Activated CD4-positive, alpha-beta T cell treated with anti-CD3 and anti-CD28 coated beads, Interleukin-2, amount 10 ng/mL, durations not matched to agents 24 days and 14 days (primary cell): ENCODE measurements at places on chromosomes 16 and 17.

DNA sequence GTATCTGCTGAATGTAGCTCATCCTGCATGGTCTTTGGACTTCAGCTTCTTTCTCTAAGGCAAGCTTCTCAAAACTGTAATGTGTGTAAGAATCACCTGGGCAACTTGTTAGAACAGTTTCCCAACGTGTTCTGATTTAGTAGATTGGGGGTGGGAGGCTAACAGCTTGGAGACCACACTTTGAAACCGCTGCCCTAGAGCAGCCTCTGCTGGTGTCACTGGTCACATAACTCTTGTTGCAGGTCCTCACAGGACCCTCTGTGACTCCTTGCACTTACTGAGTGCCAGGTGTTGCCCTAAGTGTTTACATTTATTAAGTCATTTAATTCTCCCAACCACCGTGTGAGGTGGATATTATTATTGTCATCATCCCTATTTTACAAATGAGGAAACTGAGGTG, 9.9 kb downstream of the SLC35G3 start:
- DNase-seq, result no peak

DNA sequence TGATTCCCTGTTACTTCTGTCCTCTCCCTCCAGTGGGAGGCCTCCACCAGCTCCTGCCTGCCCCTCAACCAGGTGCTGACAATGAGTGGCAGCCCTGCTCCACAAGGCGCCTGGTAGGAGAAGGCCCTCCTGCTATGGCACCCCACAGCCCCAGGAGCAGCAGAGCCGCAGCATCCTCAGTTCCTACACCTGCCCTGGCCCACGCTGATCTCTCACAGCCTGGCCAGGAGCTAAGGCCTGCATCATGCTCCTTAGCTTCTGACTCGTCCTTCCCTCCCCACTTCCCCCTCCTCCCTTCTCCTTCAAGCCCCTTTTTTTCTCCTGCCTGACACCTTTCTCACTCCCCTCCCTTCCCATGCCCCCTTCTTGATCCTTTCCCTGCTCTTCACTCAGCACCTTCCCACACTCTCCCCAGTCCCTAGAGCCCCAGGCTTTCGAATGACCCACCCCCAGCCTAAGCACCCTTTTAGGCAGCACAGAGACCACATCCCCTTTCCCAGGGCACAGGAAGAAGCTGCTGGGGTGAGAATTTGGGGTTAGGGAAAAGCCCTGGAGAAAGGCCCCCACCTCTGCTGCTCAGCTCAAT, 6.5 kb downstream of the PROCA1 start:
- no peak for DNase-seq

DNA sequence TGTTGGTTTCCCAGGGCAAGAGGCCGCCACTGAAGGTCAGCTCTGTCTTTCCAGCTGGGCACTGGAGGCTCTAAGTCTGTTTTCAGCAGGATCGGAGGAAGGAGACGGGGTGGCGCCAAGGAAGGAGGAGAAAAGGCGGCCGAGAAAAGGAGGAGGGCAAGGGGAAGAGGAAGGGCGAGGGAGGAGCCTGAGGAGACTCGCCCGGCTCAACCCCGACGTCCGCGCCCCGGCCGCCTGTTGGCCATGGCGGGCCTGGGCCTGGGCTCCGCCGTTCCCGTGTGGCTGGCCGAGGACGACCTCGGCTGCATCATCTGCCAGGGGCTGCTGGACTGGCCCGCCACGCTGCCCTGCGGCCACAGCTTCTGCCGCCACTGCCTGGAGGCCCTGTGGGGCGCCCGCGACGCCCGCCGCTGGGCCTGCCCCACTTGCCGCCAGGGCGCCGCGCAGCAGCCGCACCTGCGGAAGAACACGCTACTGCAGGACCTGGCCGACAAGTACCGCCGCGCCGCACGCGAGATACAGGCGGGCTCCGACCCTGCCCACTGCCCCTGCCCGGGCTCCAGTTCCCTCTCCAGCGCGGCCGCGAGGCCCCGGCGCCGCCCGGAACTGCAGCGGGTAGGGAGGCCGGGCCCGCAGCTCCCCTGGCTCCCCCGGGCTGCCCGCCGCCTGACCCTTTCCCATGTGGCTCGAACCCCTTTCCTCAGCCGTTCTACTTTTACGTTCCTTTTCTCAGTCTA, at the start of gene RNF135:
TSS of gene RNF135 (plus strand) at position 209 of the 737 bp plus-strand sequence. CDS start at position 244, 35 bp downstream.
- peak; percentile 90 for DNase-seq

- DNase-seq, result no peak
Measured at GRCh38 chr17:29007456-29007855, 1.6 kb upstream of the SEZ6 start.

GRCh38 chr16:51041546-51041945, 109.5 kb downstream of the SALL1 start:
- DNase-seq, result no peak

DNA sequence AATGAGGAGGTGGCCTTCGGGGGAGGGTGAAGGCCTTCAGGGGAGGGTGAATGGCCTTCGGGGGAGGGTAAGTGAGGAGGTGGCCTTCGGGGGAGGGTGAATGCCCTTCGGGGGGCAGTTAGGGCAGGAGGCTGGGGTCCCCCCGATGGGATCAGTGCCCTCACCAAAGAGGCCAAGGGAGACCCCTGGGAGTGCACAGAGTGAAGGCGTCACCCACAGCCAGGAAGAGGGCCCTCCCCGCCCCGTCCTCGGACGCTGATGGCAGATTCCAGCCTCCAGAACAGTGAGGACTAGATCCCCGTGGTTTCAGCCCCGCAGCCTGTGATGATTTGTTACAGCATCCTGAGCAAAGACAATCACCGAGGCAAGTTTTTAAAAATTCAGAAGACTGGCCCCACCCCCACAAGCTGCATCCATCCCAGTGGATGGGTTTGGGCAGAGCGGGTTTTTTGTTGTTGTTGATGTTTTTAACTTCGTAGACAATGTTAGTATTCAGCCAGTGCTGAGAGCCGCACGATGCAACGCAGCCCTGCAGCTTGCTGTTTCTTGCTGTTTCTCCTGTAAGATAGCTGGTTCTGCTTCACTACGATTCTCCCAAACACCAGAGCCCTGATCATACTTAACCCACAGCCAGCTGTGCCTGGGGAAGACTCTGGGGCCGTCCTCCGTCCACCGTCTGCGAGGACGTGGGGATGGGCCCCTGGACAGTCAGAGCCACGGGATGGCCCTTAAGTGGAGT, 40.7 kb upstream of the CBFA2T3 start:
- DNase-seq, result no peak

- peak; percentile 76 for DNase-seq
Measured at GRCh38 chr17:51860954-51861561, 297.5 kb downstream of the CA10 start.

GRCh38 chr16:57125376-57125775, 33.0 kb downstream of the CPNE2 start:
- DNase-seq, result no peak

- no peak for DNase-seq
Measured at GRCh38 chr16:80946481-80946880, 60.2 kb downstream of the CMC2 start.

GRCh38 chr17:44081681-44082080, 11.1 kb downstream of the G6PC3 start:
- DNase-seq, result no peak

DNA sequence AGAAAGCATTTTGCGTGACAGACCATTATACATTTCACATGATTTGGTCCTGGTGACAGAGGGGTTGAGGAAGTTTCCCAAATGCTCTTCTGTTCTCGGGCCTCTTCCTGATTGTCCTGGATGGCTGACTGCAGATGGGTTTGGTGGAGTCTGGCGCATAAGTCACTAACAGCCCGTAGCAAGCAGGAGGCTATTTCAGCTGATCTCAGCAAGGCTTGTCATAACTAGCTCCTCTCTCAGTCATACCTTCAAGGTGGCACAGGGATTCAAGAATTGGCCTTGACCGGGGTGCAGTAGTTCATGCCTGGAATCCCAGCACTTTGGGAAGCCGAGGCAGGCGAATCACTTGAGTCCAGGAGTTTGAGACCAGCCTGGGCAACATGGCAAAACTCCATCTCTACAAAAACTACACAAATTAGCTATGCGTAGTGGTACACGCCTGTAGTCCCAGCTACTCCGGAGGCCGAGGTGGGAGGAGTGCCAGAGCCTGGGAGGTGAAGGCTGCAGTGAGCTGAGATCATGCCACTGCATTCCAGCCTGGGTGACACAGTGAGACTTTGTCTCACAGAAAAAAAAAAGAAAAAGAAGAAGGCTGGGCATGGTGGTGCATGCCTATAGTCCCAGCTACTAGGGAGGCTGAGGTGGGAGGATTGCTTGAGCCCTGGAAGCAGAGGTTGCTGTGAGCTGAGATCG, 68.9 kb upstream of the HAS3 start:
- no peak for DNase-seq

- no peak for DNase-seq
Measured at GRCh38 chr17:72122010-72122764, 1.4 kb downstream of the SOX9 start.

- DNase-seq, result no peak
Measured at GRCh38 chr16:531494-532125, 4.1 kb downstream of the CAPN15 start.

DNA sequence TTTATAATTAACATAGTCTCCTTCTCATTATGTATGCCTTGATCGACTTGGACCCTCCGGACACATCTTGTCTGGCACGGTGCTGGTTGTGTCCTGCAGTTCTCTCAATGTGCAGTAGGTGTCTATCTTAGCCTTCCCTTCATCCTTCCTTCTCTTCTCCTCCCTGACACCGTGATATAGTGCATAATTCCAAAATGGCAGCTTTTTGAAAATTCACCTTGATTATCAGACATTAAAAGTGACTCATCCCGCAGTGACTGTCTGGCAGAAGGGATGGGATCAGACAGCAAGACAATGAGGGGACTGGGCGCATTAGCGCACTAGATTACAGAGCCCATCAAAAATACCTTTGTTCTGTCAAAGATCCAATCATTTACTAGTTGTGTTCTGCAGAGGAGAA, 70.0 kb upstream of the PMFBP1 start:
- DNase-seq, result peak; percentile 60

DNA sequence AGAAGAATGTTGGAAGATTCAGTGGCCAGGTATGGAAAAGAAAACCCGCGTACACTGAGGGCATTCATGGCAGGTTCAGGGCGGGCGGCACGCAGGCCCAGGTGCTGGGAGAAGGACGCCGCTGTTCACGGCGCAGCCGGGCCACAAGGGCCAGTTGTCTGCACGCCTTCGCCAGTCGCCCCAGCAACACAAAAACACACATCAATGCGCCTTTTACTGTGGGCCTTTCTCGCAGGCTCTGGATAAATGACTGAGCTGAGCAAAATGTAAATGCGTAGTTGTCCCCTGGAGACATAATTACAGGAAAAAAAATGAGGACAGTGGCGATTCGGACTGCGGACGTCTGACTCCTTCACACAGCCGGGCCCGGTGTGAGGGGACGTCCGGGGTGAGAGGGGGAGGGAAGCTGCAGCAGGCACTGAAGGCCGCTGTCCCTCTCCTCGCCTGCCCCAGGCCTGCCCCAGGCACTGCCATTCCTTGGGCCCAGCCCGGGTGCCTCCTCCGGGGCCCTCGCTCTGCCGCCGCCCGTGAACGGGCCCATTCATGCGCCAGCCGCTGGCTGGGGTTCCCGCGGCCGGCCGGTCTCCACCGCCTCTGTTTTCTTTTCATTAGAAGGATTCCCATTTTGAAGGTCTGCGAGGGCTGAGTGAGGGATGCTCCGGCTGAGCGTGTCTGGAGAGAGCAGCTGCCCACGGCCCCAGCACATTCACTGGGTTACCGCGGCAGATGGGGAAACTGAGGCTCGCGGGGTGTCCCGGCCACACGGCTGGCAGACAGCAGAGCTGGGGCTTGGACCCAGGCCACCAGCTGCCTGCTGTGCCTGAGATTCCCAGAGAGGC, 6.5 kb upstream of the ZNF469 start:
- no peak for DNase-seq

- no peak for DNase-seq
Measured at GRCh38 chr16:20673882-20674683, 23.4 kb downstream of the ACSM1 start.

DNA sequence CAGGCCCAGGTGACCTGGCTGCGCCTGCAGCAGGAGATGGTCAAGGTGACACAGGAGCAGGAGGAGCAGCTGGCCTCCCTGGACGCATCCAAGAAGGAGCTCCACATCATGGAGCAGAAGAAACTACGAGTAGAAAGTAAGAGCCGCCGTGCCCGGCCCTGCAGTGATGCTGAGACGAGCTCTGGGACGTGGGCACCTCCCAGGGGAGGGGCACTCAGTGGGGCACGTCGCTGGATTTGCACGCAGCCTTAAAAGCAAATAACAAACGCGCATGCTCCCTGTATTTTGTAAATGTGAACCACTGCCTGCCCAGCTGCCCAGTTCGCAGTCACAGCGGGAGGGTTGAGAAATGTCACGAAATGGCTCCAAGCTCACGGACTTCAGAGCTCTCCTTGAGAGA, 15.3 kb upstream of the GAA start:
- DNase-seq, result no peak

- no peak for DNase-seq
Measured at GRCh38 chr17:36869856-36870719, 67.2 kb upstream of the LHX1 start.

DNA sequence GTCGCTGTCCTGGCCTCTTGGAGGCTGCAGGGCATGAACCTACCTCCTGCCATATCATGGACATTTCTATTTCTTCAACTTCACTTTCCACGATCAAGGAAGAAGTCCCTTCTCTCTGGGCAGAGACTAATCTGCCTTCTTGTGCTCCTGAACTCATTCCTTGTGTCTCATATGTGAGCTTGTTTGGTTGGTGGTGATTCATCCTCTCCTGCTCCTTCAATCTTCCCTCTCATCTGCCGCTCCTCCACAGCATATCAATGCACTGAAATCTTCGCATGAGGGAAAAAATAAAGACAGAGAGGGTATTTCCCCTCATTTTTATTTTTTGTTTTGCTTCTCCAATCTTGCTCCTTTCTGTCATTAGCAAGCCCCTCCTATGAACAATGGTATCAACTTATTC, 571.7 kb upstream of the GOT2 start:
- DNase-seq, result no peak

GRCh38 chr17:70355185-70355584, 185.9 kb downstream of the KCNJ2 start:
- no peak for DNase-seq

GRCh38 chr17:66980896-66981295, 16.4 kb downstream of the CACNG4 start:
- DNase-seq, result no peak

DNA sequence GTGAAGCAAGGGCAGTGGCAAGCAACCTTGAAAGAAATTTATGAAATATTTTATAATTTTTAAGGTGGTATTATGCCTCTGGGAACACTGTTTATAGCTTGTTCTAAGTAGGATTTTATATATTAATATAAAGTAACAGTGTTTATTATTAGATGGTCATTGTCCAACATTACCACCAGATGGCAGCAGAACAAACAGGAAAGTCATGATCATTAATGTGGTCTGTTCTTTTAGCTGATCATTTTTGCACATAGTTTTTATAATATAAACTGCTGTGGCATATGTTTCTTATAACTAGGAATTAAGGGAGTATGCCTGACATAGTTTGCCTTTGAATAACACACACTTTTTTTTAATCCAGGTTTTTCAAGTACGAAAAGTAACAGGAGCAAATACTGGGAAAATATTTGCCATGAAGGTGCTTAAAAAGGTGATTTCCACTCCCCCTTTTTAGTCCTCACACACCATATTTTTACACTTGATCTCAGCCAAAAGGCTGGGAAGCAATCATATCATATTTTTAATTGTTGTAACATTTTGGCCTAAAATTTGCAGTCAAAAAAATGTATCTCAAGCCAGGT, 21.4 kb downstream of the RPS6KB1 start:
- peak; percentile 68 for DNase-seq

GRCh38 chr16:67158637-67159600, 790 bp downstream of the TRADD start:
- peak; percentile 97 for DNase-seq

GRCh38 chr16:85346404-85347212, 234.3 kb upstream of the CIBAR2 start:
- DNase-seq, result no peak
